ENCODE measurements at places on chromosomes 4 and X.
A peak's percentile ranks its signal among the peaks of the same experiment; 100 is the strongest.

GRCh38 chr4:102519925-102520324 lies 18.8 kb downstream of the NFKB1 start:
- no peak for DNase-seq

- peak; percentile 10 for DNase-seq
Measured at GRCh38 chr4:77193511-77194102, 36.6 kb downstream of the CCNG2 start.

DNA sequence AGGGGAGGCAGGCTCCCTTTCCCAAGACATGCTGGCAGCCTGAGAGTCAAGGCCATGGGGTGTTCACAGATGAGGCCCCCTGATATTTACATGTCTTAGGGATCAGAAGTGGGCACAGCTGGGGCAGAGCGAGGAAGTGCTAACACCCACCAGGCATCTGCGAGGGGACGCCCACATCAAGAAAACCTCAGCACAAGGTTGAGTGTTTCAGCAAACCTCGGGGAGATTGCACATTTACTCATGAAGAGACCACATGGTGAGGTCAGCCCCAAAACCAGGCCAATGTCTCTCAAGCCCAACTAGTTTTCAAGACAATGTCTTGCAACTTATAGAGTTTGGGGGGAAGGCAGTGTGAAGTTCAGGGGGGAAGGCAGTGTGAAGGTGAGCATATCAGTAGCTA lies 55.2 kb downstream of the CLNK start:
- DNase-seq: no peak

- no peak for DNase-seq
Measured at GRCh38 chr4:113969709-113970334, 9.6 kb downstream of the ARSJ start.

DNA sequence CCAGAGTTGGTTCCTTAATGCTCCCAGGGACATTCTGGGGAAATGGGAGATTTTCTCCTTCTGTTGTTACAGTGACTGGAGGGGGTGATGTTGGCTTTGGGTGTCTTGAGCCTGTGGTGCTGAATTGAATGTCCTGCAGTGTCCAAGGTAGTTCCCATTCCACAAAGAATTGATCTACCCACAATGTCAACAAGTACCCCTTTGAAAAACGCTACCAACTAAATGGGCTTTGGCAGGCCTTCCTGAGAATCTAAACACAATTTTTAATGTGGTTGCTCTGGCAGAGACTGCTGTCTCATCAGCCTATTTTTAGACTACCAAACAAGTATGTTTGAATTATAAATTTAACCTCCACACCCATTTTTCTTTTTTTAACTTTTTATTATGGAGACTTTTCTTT lies 69.4 kb downstream of the CCKAR start:
- DNase-seq: no peak

DNA sequence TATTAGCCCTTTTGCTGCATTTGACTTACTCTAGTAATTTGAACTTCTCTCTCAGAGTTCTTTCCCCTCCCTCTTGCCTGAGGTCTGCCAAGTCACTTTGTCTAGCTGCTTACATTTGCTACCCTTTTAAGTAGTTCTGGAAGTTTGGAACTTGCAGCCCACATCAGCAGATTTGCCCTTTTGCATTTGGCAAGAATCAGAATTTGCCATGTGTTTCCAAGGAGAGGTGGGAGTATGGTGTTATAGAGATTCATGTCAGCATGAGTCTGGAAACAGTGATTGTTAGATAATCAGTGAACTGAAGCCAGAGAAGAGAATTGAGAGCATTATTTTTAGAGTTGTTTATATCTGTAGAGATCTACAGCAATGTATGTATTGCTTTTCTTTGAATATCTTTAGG lies 52.1 kb downstream of the KLHL34 start:
- no peak for DNase-seq

DNA sequence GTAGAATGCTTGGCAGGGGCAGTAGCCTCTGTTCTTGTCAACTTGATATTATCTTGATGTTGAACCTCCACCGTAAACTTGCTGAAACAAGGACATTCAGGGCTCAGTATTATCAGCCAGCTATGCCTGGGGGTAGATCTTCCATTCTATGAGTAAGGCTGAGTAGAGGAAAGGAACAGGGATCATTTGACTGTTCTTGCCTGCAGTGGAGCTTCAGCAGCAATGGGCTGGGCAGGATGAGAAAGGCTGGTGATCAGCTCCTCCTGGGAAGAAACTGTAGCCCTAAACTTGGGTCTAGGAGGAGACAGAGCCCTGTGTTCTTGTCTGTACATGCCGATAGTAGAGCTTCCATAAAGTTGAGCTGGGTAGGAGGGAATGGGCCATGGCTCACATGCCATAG lies 127.2 kb downstream of the CCSER1 start:
- no peak for DNase-seq

DNA sequence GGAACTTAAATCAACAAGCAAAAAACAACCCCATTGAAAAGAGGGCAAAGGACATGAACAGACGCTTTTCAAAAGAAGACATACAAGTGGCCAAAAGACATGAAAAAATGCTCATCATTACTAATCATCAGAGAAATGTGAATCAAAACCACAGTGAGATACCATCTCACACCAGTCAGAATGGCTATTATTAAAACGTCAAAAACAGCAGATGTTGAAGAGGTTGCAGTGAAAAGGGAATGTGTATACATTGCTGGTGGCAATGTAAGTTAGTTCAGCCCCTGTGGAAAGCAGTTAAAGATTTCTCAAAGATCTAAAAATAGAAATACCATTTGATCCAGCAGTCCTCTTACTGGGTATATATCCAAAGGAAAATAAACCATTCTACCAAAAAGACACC lies 22.6 kb downstream of the RTL9 start:
- no peak for DNase-seq

DNA sequence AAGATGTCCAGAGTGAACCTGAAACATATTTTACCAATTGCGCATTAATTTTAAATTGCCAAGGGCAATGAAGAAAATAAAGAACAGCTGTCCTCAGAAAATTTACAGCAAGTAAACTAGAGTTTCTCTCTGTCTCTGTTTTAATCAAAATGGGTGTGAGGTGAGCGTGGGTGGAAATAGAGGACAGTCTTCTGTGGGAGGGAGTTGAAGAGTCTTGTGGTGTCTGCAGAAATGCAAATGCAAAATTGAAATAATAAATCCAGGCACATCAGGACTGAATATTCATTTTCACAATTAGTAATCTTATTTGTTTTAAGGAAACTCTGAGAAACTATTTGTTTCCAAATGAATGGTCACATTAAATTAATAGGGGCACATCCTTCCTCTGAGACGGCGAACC lies 192.0 kb downstream of the ARHGAP10 start:
- DNase-seq: no peak

DNA sequence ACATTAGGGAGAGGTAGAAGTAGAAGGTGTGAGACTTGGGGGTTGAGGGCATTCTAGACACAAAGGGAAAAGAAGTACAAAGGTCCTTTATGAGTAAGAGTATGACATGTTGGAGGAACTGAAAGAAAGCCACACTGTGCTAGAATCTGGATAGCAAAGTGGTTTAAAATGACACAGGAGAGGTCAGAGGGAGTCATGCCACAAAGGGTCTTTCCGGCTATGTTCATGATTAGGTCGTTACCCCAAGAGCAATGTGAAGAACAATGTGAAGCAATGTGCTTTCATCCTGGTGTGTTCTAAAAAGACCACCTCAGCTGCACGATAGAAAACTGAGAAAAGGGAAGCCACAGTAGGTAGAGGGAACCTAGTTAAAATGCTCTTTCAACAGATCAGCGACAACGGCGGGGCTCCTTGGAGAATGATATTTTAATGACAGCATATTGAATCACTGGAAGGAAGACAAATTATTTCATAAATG lies 29.2 kb downstream of the SMIM14 start:
- DNase-seq: no peak

DNA sequence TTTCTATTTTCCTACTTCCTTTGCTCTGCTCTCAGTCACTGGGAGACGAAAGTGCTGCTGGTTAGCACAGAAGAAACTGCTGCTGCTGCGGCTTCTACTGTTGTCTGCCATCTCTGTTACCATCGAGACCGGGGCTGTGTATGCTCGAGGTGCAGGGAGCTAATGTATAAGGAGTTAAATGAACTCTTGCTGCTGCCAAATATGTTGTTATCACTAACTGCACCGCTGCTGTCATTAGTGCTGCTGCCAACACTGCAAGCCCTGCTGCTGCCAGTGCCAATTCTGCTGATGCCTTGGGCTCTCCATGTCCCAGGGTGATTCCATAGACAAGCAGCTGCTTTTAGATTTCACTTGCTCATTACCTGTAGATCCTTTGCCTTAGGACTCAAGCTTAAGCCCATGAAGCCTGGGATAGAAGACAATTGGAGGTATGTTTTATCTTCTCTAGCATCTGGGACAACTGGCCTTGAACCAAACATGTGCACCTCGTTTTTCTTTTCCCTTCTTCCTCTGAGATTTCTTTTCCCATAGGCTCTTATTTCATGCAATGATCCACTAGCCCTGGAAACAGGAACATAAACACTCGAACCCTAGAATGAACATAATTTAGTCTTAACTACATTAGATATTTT lies 107.8 kb downstream of the CCSER1 start:
- no peak for DNase-seq

GRCh38 chrX:152656890-152657289 lies 19.2 kb downstream of the GABRQ start:
- DNase-seq: no peak

DNA sequence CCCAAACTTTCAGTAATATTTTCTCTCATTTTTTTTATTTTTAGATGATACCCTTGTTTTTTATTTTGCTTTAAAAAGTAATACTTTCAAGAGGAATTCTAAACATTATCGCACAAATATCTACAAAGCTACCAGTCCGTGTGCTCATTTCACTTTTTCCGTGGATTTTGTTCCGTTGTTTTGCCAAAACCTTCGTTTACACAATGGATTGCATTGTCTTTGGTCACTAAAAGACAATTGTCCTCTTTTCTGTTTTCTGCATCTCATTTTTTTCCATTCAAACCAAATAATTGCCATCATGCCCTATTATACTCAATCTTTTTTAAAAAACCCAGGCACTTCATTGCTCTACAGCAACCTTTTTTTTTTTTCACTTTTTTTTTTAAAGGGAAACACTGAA lies 214.9 kb downstream of the CXXC4 start:
- DNase-seq: no peak

GRCh38 chr4:122703868-122704267 lies 28.6 kb upstream of the BBS12 start:
- no peak for DNase-seq

GRCh38 chrX:107716118-107716684 lies 59.4 kb downstream of the TSC22D3 start:
- peak; percentile 24 for DNase-seq

DNA sequence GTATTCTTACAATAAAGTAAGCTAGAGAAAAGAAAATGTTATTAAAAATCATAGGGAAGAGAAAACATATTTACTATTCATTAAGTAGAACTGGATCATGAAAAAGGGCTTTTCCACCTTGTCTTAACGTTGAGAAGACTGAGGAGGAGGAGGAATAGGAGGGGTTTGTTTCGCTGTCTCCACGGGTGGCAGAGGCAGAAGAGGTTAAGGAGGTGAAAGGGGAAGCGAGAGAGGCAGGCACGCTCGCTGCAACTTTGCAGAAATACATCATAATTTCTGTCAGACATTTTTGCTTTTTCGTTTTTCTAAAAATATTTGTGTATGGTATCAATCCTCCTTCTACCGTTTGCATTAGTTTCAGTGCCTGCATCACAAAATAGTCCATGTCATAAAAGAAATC lies 2375.1 kb upstream of the AGA start:
- DNase-seq: no peak

GRCh38 chr4:145285928-145286327 lies 105.5 kb upstream of the OTUD4 start:
- DNase-seq: no peak

DNA sequence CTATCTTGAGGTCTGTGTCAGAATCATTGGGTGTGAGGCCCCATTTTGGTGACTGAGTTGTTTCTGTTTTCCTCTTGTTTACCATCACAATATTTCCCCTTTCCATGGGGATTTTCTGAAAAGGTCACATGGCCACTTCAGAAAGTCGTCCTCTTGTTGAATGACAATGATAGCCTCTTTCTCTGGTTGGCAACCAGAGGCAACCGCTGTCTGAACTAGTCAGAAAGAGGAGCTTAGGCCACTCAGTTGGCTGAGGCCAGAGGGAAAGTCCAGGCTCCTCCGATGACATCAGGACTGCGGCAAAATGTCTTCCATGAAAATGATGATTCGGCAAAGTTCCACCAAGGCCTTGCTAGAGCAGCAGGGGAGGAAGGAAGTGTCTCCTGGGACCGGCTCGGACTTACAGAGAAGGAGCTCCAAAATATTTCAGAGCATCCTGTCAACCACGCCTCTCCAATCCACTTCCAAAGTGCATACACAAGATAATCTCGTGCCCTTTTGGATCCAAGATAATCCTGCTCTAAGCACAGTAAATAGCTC lies 19.1 kb upstream of the RBM47 start:
- DNase-seq: no peak

DNA sequence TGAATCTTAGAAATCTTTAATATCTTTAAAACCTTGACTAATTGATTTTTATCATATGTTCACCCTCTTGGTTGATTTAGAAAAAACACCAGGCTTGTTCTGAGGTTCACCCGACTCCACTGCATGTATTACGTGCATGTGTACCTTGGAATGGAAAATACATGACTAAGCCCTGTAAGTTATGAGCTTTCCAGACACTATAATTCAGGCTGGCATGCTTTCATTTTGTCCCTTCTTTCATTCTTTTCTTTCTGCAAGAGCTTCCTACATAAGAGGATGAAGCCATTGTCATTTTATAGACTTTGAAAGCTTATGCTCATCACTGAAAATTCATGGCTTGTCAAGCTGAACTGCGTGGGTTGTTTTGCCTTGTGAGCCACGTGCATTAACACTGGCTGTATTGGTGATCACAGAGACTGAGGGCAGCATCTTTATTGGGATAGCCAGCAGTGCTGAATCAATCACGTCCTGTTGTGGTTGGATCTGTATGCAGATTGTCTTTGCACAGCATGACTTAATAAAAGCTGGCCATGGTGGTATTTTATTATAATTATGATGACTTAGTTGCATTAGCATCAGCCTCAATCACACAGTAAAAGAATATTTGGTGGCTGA lies 141.9 kb downstream of the SLIT2 start:
- DNase-seq: no peak

GRCh38 chrX:29880977-29881376 lies 334.4 kb upstream of the MAGEB2 start:
- no peak for DNase-seq

GRCh38 chrX:100747090-100747489 lies 15.2 kb upstream of the SYTL4 start:
- DNase-seq: no peak

DNA sequence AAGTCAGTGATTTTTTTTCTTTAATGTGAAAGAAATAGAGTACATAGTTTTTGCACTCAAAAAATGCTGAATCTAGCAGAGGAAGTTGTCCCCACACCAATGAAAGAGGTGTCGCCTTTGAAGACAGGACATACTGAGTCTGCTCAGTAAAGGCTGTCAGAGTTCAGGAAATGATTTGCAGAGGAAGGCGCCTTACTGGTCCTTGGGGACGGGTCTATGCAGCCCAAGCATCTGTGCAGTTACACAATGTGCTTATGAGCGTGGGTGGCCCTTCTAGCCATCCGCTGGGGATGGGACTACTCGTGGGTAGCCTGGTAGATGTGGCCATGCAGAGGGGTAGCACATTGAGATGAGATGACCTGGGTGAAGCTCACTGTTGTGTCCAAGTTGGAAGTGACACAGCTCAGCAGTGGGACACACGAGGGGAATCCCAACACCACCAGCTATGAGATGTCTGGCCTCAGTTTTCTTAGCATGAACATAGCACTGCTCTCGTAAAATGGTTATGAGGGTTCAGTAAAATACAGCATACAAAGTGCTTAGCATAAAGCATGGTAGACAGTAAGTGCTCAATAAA lies 116.5 kb upstream of the RBPJ start:
- DNase-seq: no peak

Data from activated gamma-delta T cell (primary cell).